Activated CD4-positive, CD25-positive, alpha-beta regulatory T cell treated with anti-CD3 and anti-CD28 coated beads, Interleukin-2, amount 50 U/mL, for 16 hours (primary cell): ENCODE measurements at places on chromosomes 12 and 14.

GRCh38 chr14:95727056-95727700 is 13.3 kb upstream of the TCL1A start:
- DNase-seq, result no peak

DNA sequence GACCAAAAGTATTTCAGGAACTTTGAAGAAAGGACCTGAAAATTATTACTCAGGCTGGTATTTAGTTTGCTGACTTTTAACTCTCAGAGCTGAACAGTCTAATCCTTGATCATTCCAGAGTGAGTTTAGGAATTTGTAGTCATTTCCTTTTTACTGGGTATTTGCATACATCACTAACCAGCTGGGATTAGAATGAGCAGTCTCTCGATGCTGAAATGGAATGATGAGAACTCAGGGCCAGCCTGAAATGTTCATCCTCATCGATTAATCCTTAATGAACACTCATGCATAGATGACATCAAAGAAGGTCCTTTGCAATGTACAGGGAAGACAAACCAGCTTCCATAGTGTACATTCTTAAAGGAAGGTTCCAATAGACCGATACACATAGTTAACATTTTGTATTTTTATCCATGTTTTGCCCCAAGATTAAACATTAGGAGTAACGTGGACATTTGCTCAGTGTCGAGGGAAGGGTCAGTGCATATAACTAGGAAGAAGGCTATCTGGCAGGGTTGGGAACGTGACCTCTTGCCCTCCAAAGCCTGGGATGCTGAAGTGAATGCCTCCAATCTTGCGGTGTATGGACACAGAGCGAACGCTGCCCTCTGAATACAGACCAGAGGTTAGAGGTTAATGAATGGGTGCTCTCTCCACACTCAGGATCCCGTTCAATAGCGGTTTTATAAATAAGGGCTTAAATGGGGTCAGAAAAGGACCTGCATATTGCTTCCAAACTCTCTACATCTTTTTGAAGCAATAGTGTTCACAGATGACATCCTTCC is 14.5 kb downstream of the FBXL14 start:
- DNase-seq, result no peak

- no peak for DNase-seq
These were observed 86.3 kb downstream of the EMP1 start for GRCh38 chr12:13282861-13283260.

GRCh38 chr14:77086017-77086727 is 11.9 kb upstream of the CIPC start:
- no peak for DNase-seq

- no peak for DNase-seq
These were observed 10.6 kb upstream of the CLEC12A start for GRCh38 chr12:9960590-9960989.

- no peak for DNase-seq
These were observed 35.8 kb upstream of the FBXO33 start for GRCh38 chr14:39467889-39468524.

- no peak for DNase-seq
These were observed 33.2 kb upstream of the KCNH3 start for GRCh38 chr12:49505672-49506071.
